NCI-H2227 treated with DMSO at 0.1 percent for 48 hours (cell line): ENCODE measurements at places on chromosomes 2 and 18.

DNA sequence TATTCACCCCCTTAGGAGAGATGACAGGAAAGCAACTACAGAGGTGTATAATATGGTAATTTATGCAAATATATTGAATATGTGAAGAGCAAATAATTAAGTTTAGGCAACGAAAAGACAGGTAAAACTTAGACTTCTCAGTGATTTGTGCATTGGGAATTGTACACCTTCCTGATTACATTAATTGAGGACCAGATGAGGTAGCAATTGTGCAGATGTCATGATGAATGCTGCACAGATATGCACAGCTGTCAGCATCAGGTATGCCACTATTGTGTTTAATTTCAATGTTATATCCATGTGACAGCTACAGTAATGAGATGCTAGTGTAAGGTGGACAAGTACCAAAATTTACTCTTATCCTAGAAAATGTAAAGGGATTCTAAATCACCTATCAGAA, 267.2 kb upstream of the FSIP2 start:
- DNase-seq: no peak

- no peak for DNase-seq
Measured at GRCh38 chr18:75507636-75508035, 80.1 kb upstream of the SMIM21 start.

- DNase-seq: no peak
Measured at GRCh38 chr2:71473346-71474031, 20.1 kb downstream of the DYSF start.

DNA sequence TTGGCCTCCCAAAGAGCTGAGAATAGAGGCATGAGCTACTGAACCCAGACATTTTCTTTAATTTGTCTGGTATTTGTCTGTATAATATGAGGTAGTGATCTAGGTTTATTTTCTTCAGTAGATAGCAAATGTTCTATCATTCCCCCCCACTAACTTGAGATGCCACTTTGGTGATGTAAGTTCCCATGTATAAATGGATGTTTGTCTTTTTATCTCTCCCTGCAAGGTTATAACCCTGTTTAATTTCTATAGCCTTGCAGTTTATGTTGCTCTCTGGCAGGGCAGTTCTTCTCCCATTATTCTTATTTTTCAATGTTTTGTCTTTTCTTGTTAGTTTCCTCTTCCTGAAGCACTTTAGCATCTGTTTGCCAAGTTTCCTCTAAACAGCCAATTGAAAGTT, 39.1 kb upstream of the MAP4K4 start:
- no peak for DNase-seq

DNA sequence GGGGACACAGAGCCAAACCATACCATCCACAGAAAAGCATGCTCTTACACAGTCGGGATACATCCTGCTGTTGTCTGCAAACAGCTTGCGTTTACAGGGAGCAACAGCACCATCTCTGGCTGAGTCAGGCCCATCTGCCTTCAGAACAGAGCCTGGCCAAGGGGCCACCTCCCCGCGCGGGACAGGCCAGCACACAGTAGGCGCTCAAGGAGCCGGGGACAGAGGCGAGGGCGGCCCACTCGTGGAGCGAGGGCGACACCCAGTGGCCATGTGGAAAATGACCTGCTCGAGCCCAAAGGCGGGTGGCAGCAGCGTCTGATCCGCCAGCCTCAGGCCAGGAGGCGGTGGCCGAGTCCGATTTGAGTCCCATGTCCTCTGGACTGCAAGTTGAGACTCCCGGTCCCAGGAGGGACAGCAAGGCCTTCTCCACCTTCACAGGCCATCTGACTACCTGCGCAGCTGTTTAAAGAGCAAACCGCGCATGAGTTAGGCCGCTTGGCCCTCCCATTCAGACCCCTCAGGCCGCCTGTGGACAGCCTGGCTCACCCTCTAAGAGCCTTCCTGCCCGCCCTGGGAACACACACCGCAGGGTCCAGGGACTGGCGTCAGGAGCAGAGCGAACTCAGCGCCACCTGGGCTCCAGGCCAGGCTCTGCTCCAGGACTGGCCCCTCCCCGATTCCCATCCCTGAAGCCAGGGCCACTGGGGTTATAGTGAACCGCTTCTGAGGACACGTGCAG, 38.3 kb downstream of the TTC32 start:
- peak; percentile 13 for DNase-seq
